ENCODE measurements at places on chromosomes 4 and X. TPM values are rescaled to one million over a fixed set of nuclear protein-coding genes. Genes with fewer than 3 reads are reported as not detected.
A peak's percentile ranks its signal among the peaks of the same experiment; 100 is the strongest.

DNA sequence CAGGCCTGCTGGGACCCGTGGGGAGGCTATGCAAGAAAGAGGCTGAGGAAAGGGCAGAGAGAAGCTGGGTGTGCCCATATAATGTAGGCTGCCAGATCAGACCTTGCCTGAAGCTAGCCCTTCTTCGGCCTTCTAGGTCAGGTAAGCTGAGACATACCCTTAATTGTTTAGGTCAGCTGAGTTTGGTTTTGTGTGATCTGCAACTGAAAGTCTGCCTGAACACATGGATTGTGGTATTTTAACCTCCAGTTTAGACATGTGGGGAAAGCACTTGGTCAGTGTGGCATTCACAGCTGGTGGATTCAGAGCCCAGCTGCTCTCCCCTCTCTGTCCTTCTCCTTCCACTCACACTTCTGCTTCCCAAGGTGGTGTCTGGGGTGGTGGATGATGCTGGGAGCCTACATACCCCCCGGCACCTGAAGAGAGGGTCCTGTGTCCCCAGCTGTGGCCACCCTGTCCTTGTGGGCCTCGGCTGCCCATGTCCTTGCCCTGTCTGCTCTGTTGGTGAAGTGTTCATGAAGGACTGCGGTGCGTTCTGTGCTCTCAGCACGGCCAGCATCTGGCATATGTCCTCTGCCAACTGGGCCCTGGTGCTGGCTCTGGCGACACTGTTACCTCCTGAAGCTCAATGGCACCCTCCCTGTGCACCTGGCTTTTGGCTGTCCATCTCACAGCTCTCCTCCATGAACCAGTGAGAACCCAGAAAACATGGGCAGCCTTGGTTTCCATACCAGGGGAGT lies 82.1 kb downstream of the NAT8L start:
- no peak for DNase-seq
- no peaks in the 10 kb centered on the region for H3K36me3 ChIP-seq
- no peaks in the 10 kb centered on the region for H3K27me3 ChIP-seq

- H3K27ac ChIP-seq = no peak overlapping the region
- H3K36me3 ChIP-seq = no peaks in the 10 kb centered on the region
- no peak for DNase-seq
- no peak overlapping the region for H3K4me3 ChIP-seq
- no peaks in the 10 kb centered on the region for H3K27me3 ChIP-seq
Measured at GRCh38 chr4:25484243-25484721, 107.2 kb downstream of the ANAPC4 start.

GRCh38 chr4:113467581-113467980 lies 294.0 kb downstream of the CAMK2D start:
- H3K27me3 ChIP-seq = no peaks in the 10 kb centered on the region
- no peaks in the 10 kb centered on the region for H3K4me1 ChIP-seq
- H3K27ac ChIP-seq = no peak overlapping the region

GRCh38 chr4:152564336-152564735 lies 28.4 kb upstream of the FBXW7 start:
- no peak overlapping the region for H3K4me3 ChIP-seq
- DNase-seq = no peak
- H3K36me3 ChIP-seq = no peaks in the 10 kb centered on the region
- no peaks in the 10 kb centered on the region for H3K27me3 ChIP-seq
- H3K27ac ChIP-seq = no peak overlapping the region

- peak overlapping the region; percentile 75 for H3K27ac ChIP-seq
- H3K4me3 ChIP-seq = no peak overlapping the region
- no peak for DNase-seq
Measured at GRCh38 chr4:76588274-76588673, 153.2 kb downstream of the SHROOM3 start.

- no peaks in the 10 kb centered on the region for H3K36me3 ChIP-seq
- H3K4me3 ChIP-seq = no peak overlapping the region
- no peaks in the 10 kb centered on the region for H3K4me1 ChIP-seq
Measured at GRCh38 chrX:78822157-78822690, 74.7 kb downstream of the LPAR4 start.

GRCh38 chrX:39802354-39802753 lies 295.4 kb downstream of the BCOR start:
- DNase-seq = no peak
- H3K27ac ChIP-seq = no peak overlapping the region
- H3K36me3 ChIP-seq = no peaks in the 10 kb centered on the region

DNA sequence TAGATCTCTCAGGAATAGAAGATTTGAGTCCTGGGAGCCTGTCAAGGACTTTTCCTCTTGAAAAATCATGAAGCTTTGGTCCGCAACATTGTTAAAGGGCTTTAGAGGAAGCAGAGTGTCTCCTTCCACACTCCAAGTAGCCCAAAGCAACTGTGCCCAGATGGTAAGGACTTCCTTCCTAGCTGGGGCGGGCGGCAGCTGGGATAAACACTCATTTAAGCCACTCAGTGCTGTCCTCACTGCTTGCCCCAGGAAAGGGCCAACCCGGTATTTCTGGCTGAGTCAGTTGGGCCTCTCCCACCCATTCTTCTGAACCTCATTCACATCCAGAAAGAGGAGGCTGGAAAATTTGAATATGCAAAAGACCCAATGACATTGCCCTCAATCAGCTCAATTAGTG lies 144.3 kb downstream of the CHIC2 start:
- H3K27me3 ChIP-seq = no peaks in the 10 kb centered on the region
- no peaks in the 10 kb centered on the region for H3K36me3 ChIP-seq
- H3K4me3 ChIP-seq = no peak overlapping the region
- no peak for DNase-seq
- H3K4me1 ChIP-seq = no peaks in the 10 kb centered on the region
- H3K27ac ChIP-seq = no peak overlapping the region

DNA sequence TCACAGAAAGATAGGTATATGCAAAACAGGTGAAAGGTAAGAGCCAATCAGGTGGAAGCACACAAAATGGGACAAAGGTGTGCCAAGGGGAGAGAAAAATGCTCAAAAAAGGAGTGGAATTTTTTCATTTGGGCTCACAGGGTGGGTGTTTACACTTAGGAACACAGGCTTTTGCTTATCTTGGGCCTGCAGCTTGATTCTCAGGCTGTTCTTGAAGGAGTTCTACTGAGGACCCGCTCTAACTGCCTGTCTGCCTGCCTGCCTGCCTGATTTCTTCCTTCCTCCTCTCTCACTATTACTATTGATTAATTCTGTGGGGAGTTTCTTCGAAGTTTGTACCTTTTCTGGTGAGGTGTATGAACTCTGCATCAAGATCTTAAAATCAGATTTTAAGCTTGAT lies 120.3 kb upstream of the CTSO start:
- H3K4me3 ChIP-seq = no peak overlapping the region
- no peaks in the 10 kb centered on the region for H3K4me1 ChIP-seq
- no peaks in the 10 kb centered on the region for H3K27me3 ChIP-seq

- no peaks in the 10 kb centered on the region for H3K36me3 ChIP-seq
- H3K27me3 ChIP-seq = no peaks in the 10 kb centered on the region
- H3K4me1 ChIP-seq = no peaks in the 10 kb centered on the region
- no peak overlapping the region for H3K4me3 ChIP-seq
- no peak overlapping the region for H3K27ac ChIP-seq
Measured at GRCh38 chrX:94107981-94108380, 434.0 kb downstream of the FAM133A start.

- no peak overlapping the region for H3K4me3 ChIP-seq
- no peaks in the 10 kb centered on the region for H3K36me3 ChIP-seq
- no peaks in the 10 kb centered on the region for H3K27me3 ChIP-seq
- H3K27ac ChIP-seq = no peak overlapping the region
Measured at GRCh38 chrX:45743081-45743533, 542.4 kb upstream of the DIPK2B start.

DNA sequence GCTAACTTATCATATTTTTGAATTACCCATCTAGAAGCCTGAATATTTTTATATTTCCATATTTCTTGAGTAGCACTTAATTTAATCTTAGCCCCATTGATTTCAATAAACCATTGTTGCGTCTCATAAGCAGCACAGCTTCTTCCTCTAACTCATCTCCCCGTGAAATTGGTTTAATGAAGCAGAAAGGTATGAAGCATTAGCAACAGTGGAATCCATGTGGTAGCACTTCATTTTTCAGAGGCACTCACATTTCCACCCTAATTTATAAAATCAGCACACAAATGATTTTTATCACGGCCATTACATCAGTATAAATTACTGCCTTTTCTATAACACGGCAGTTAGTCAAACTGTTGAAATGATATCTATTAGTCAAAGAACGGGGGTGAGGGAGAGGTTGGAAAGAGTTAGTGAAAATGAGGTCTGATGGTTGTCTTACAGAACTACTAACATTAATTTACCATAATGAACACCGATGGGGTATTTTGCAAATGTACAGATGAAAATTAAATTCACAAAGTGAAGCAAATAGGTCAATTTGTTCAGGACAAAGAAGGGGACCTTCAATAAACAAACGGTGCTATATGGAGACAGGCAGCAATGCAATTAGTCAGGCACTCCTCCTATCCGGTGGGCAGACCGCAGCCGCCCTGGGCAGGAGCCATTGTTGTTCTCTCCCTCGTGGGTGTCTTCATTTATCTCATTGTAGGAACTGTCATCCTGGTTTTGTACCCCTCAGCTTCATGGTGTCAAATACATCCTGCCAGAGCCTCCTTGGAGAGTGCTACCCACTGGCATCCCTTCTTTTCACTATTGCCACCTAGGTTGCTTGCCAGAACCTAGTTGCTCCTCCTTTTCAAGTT lies 205.7 kb downstream of the SOX3 start:
- H3K27me3 ChIP-seq = no peaks in the 10 kb centered on the region
- H3K4me3 ChIP-seq = no peak overlapping the region

- no peaks in the 10 kb centered on the region for H3K4me1 ChIP-seq
- no peak overlapping the region for H3K4me3 ChIP-seq
- H3K36me3 ChIP-seq = no peaks in the 10 kb centered on the region
- H3K27ac ChIP-seq = no peak overlapping the region
- H3K27me3 ChIP-seq = no peaks in the 10 kb centered on the region
Measured at GRCh38 chrX:31550158-31550557, 478.3 kb upstream of the FTHL17 start.

- H3K4me1 ChIP-seq = peaks cover 31% of the 10 kb centered on the region
- peak within 1 kb of the TSS; percentile 50 for H3K4me3 ChIP-seq
- H3K27me3 ChIP-seq = no peaks in the 10 kb centered on the region
- peak; percentile 89 for DNase-seq
- no peaks in the 10 kb centered on the region for H3K36me3 ChIP-seq
- peak within 1 kb of the TSS; percentile 34 for H3K27ac ChIP-seq
Measured at GRCh38 chr4:154743683-154744340, at the start of gene LRAT. Gene LRAT, plus strand, starts transcription at chr4:154744000. Its CDS starts 327 bp downstream, at chr4:154744327.

DNA sequence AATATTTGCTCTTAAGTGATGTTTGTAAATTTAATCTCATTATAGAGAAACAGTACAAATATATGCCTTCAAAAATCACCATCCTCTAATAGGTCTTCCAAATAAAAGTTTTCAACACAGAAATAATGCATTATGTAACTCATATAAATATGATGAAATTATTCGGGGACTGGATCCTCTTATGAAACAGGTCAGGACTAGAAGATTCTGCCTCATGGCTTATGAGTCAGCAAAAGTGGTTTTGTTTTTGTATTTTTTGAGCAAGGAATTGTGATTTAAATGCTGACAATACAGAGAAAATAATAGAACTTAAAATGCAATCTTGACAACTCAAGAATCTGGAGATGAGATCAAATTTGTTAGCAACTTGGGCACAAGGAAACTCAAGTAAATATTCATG lies 179.7 kb upstream of the NDP start:
- no peak for DNase-seq
- H3K27me3 ChIP-seq = no peaks in the 10 kb centered on the region
- H3K36me3 ChIP-seq = no peaks in the 10 kb centered on the region
- H3K27ac ChIP-seq = no peak overlapping the region

DNA sequence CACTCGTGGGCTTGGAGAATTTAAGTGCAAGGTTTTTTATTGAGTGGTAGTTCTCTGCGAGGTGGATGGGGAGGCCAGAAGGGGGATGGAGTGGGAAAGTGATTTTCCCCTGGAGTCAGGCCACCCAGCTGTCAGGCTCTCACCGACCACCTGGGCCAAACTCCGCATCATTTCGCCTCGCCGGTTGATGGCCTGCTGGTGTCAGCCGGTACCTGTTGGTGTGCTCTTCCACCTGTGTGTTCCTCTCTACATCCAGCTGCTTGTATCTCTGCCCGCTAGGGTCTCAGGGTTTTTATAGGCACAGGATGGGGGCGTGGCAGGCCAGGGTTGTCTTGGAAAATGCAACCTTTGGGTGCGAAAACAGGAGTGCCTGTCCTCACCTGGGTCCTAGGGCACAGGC lies 200.9 kb downstream of the DACH2 start:
- H3K36me3 ChIP-seq = no peaks in the 10 kb centered on the region
- no peak overlapping the region for H3K4me3 ChIP-seq
- no peaks in the 10 kb centered on the region for H3K4me1 ChIP-seq
- H3K27me3 ChIP-seq = no peaks in the 10 kb centered on the region

- H3K36me3 ChIP-seq = no peaks in the 10 kb centered on the region
- no peak overlapping the region for H3K27ac ChIP-seq
- no peaks in the 10 kb centered on the region for H3K4me1 ChIP-seq
- H3K4me3 ChIP-seq = no peak overlapping the region
- DNase-seq = peak; percentile 15
- no peaks in the 10 kb centered on the region for H3K27me3 ChIP-seq
Measured at GRCh38 chr4:28686618-28687017, 1826.0 kb downstream of the STIM2 start.

DNA sequence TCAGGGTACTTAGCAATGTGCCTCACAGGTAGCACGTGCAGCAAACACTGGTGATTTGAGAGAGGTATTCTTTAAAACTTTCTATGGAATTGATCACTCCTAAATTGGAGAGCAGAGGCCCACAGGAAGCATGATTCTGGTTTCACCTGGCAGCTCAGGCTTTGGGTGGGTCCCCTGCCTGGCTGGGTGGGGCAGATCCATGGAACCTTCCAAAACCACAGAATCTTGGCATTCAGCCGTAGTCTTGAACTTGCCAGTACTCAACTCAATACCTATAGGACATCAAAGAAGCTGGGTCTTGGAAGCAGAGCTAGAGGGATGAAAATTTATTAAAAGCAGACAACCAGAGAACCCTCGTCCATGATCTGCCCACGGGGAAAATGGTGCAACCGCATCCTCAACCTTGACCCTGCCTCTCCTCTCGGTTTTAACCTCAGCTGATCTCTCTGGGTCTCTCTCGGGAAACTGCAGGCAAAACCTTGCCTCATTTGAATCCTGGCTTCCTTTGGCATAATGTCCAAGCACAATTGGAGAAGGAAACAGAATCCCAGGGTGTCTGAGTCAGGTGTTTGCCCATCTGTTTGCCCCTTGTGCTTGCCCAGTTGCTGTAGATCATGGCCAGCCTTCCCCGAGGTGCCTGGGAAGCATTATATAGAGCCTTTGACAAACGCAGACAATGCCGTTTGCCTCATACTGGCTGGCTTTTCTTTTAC lies 22.9 kb downstream of the OTOP1 start:
- DNase-seq = no peak
- no peak overlapping the region for H3K4me3 ChIP-seq
- H3K36me3 ChIP-seq = no peaks in the 10 kb centered on the region
- H3K27ac ChIP-seq = no peak overlapping the region
- no peaks in the 10 kb centered on the region for H3K4me1 ChIP-seq

GRCh38 chrX:72294497-72294896 lies 11.2 kb downstream of the CITED1 start:
- no peak for DNase-seq
- no peaks in the 10 kb centered on the region for H3K36me3 ChIP-seq
- no peaks in the 10 kb centered on the region for H3K4me1 ChIP-seq
- H3K4me3 ChIP-seq = no peak overlapping the region

GPR101 gene
- total RNA-seq = not detected

LPAR4 gene
- total RNA-seq = 3.0 TPM

MTMR8 gene
- 4.9 TPM for total RNA-seq

ENAM gene
- 0.99 TPM for total RNA-seq

PDCL2 gene
- not detected for total RNA-seq

SHISA3 gene
- total RNA-seq = 1.0 TPM

AFP gene
- not detected for total RNA-seq

SEC24D gene
- total RNA-seq = 58.7 TPM
